Inflammatory macrophage treated with lipopolysaccharide for 4 hours (primary cell): ENCODE measurements at places on chromosomes 1 and 21.
A peak's percentile ranks its signal among the peaks of the same experiment; 100 is the strongest.

- peak; percentile 86 for DNase-seq
These were observed 1.4 kb downstream of the ARF1 start for GRCh38 chr1:228083871-228084278.

DNA sequence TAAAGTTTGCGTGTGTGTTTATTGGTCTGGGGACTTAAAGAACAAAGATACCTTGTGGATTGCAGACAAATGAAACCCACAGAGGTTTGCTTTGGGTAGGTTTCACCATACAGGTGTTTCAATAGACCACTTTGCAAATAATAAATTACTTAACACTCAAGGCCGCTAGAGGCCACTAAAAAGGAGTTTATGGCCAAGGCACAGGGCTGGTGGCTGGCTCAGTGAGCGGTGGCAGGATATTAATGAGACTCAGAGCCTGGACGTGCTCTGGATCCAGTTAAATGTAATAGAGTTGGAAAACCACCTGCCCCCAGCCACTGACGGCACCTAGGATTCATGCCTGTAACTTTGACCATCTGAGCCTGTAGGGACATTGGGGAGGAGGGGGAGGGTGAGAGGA is 44.5 kb downstream of the LRRC38 start:
- DNase-seq, result no peak

- DNase-seq, result no peak
These were observed 7.0 kb upstream of the VASH2 start for GRCh38 chr1:212943393-212943710.

DNA sequence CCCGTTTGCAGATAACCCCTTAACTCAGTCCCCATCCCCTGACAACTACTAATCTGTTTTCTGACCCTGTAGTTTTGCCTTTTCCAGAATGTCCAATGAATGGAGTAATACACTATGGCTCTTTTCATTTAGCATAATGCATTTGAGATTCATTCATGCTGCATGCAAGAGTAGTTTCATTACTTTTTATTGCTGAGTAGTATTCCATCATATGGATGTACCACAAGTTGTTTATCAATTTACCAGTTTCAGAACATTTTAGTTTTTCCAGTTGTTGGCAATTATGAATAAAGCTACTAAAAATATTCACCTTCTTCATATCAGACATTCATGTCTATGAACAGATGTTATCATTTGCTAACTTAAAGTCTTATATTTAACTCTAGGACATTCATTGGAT is 45.3 kb downstream of the STXBP3 start:
- no peak for DNase-seq

- DNase-seq, result no peak
These were observed 47.1 kb downstream of the PTPN14 start for GRCh38 chr1:214504330-214504729.

- DNase-seq, result no peak
These were observed 1.3 kb upstream of the FGGY start for GRCh38 chr1:59295618-59296017.

- no peak for DNase-seq
These were observed 3.1 kb upstream of the SLC16A4 start for GRCh38 chr1:110393691-110394492.

DNA sequence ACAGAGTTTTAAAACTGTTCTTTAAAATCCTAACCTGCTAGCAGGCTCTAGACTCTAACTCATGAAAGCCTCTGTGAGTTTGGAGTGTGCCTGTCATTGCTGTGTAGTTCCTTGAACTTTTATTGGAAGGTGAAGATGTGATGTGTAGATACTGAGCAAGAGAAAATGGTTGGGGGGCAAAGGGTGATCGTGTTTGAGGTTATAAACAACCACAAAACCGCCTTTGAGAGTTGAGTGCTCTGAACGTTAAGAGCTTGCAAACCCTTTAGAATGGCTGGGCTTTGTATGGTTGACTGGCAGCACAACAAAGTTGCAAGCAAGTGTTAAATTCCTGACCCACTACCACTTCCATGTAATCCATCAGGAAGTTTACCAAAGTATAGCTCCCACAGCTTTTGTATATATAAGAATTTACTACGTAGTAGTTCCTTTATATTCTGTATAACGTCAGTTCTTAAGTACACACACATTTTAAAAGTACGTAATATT is 19.6 kb downstream of the BACE2 start:
- no peak for DNase-seq

- no peak for DNase-seq
These were observed 10.5 kb downstream of the LGR6 start for GRCh38 chr1:202204065-202204464.

GRCh38 chr1:54975356-54976108 is 4.9 kb upstream of the TMEM61 start:
- DNase-seq, result no peak

- no peak for DNase-seq
These were observed 804.6 kb upstream of the ADGRL4 start for GRCh38 chr1:79811173-79811572.

GRCh38 chr1:214537872-214538473 is 13.4 kb downstream of the PTPN14 start:
- no peak for DNase-seq

DNA sequence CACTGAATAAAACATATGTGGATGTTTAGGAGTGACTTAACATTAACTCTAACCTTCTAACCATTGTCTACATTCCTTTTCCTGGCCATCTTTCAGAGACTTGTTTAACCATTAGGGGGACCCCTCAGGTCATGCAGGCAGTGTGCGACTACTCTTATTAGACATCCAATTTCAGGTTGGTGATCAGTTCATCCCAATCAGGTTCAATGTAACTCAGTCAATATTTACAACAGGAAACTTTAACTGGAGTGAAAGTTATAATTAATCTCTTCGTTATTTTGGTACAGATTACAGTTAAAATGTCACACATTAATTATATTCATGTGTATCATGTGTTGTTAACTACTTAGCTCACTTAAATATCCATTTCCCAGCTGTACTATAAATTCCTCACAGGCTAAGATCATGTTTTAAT is 68.8 kb upstream of the RGS1 start:
- peak; percentile 45 for DNase-seq

- DNase-seq, result no peak
These were observed 3.8 kb downstream of the GFI1 start for GRCh38 chr1:92482665-92483609.

DNA sequence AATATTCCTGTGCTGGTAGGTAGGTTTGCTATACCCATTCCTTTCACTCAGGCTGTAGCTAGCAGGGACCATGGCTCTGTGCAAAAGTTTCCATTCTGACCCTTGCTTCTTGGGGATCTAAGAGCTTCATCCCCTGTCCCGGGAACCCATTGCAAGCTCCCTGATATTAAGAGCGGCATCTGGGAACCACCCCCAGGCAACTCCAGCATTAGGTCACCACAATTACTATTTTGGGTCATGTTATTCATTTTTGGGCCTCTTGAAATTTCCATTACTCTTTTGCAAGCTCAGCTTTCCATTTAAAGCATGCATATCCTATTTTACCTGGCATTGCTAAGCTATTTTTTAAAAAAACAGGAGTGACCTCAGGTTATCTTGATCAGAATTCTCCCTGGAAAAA is 22.1 kb upstream of the ACTRT2 start:
- DNase-seq, result no peak

- DNase-seq, result no peak
These were observed 10.6 kb downstream of the COL16A1 start for GRCh38 chr1:31693231-31693630.

DNA sequence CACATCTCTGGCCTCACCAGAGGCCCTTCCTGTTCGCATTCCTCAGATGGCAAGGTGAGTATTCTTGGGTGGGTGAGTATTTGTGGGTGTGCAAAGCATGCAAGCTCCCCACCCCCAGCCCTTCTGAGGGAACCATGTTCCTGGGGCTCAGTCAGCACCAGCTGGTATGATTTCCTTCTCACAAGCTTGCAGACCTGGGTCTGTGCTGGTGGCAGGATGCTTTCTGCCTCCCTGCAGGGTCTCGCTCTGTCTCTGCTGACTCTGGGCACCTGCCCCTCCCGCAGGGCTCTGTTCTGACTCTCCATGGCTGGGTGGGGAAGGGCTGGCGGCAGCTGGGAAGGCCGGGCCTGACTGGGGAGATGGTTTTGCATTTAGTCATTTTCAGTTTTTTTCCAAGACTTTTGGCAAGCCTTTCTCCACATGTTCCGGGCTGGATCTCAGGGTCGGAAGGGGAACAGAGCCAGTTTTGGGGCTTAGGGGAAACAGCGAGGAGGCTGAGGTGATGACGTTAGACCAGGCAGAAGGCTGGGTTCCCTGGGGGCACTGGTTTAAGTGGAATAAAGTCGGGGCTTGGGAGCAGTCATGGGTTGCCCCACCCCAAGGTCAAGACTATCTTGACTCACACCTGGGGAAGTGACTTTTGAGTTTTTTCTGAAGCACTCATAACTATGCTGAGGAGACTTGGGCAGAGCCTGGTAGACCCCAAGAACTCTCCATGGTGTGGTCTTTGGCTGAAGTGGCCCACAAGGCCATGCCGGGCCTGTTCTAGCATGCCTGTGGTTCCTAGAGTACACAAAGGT is 6.2 kb downstream of the RASSF5 start:
- DNase-seq, result no peak

- DNase-seq, result no peak
These were observed 56.1 kb downstream of the NDUFS5 start for GRCh38 chr1:39082010-39082799.

GRCh38 chr1:151277249-151277648 is 4.8 kb upstream of the ZNF687 start:
- peak; percentile 97 for DNase-seq

DNA sequence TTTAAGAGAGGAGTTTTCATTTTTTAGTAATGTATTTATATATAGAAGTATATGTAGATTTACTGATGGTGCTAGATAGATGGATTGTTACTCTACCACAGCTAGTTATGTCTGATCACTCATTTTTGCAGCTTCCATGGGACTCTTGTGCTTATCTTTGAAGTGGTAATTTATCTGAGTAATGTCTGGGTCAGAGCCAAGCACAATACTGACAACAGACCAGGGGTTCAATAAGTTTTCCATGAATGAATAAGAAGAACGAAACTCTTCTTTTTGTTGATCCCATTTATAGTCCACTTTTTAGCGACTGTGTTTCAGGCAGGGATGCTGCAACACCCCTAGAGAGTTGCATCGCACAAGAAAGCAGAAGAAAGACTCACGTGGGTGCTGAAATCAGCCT is 935.2 kb downstream of the PLA2G4A start:
- DNase-seq, result no peak

- DNase-seq, result peak; percentile 12
These were observed 3.5 kb downstream of the PPP1R15B start for GRCh38 chr1:204408074-204408507.

DNA sequence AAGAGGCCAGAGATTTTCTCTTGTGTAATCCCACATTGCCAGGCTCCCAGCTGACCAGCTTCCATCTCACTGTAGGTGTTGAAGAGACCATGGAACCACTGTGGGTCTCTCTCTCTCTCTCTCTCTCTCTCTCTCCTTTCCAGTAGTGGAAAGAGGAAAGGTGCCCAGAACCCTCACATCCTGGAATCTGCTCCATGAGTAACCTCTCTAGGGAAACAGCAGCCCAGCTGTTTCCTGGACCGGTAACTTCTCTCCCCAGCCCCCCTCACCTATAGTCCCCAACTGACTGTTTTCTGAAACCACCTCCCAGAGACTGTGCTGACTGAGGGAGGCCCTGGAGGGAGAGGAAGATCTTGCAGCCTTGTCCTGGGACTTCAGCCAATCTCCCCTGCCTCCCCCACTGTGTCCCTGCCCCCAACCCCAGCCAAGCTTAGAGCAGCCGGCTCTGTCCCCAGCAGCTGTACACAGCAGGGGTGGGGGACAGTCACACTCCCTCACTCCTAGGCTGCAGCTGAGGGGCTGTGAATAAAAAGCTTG is 20.6 kb upstream of the SLC45A3 start:
- no peak for DNase-seq

DNA sequence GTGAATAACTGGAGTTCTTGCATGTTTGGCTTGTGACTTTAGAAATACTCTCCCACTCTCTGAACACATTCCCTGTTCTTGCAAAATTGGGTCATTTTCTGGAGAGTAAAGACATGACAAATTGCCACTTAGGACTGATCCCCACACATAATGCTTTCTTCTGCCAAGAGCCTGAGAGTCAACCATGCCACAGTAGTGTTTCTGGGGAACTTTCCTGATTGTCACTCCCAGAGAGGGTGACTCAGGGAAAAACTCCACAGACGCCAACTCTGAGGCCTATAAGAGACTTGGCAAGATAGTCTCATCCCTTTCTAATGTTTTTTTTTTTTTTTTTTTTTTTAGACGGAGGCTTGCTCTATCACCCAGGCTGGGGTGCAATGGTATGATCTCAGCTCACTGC is 157.8 kb downstream of the ATG4C start:
- no peak for DNase-seq

- DNase-seq, result no peak
These were observed 203.9 kb upstream of the PROX1 start for GRCh38 chr1:213783893-213784292.

DNA sequence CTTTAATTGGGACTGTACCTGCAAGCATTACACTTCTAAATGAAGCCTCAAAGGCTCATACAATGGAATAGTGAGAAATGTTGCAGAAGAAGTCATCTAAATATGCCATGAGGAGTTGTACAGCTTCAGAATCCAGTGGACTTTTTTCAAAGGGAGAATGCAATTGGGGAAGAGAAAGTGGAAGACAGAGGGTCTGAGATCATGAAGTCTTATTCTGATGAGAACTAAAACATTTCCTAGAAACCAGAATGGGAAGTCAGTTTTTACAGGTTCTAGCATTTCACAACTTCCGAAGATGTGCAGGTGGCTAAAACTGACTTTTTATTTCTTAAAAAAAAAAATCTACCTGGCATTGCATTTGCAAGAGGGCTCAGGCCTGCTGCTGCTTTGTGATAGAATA is 424.4 kb upstream of the RUNX1 start:
- peak; percentile 92 for DNase-seq

- no peak for DNase-seq
These were observed 42.9 kb upstream of the PLA2G2C start for GRCh38 chr1:20229171-20229570.

GRCh38 chr1:13586001-13586400 is 2.4 kb downstream of the PDPN start:
- DNase-seq, result no peak

DNA sequence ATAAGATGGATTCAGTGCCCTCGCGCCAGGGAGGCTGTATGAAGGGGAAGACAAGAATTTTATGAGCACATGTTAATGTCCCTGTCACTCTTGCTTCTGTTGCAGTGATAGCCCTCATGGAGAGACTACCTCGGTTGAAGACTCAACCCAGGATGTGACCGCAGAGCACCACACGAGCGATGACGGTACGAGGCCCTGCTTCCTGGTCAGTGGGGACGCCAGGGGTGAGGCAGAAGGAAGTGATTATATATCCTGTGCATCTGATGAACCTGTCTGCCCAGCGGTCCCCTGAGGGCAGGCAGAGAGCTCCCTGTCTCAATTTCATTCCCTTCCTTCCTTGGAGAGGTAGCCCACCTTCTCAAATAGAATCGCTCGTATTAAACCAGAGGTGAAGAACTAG is 20.0 kb upstream of the IKBKE start:
- DNase-seq, result no peak
